Tibial nerve (tissue), 4 donors: ENCODE measurements at places on chromosomes 4 and X. TPM values are rescaled to one million over a fixed set of nuclear protein-coding genes. Genes with fewer than 3 reads are reported as not detected.

GRCh38 chr4:101010987-101011386, 336.3 kb downstream of the PPP3CA start:
- no peak for DNase-seq

- DNase-seq: no peak
Measured at GRCh38 chr4:2962614-2963174, 512 bp downstream of the NOP14 start.

CCSER1 gene
- total RNA-seq: 4.0 TPM

DNA sequence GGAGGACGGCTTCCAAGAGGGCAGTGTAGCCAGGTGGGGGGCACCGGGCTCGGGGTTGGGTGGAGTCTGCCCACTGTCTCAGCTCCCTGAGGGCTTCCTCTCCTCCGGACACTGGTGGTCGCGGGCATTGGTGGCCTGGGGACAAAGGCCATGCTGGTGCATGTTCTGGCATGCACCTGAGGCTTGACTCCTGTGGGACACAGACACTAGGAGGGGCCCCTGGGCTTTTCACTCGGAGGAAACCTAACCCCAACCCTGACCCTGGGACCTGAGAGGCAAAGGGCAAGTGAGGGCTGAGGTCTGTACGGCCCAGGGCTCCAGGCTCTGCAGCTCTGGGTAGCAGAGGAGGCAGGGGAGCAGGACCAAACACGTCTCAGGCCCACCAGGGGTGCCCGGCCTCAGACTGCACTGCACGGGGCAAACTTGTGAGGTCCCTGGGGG, 22.3 kb upstream of the FGFR3 start:
- no peak for DNase-seq

GDI1 gene
- 161 TPM for total RNA-seq

DNA sequence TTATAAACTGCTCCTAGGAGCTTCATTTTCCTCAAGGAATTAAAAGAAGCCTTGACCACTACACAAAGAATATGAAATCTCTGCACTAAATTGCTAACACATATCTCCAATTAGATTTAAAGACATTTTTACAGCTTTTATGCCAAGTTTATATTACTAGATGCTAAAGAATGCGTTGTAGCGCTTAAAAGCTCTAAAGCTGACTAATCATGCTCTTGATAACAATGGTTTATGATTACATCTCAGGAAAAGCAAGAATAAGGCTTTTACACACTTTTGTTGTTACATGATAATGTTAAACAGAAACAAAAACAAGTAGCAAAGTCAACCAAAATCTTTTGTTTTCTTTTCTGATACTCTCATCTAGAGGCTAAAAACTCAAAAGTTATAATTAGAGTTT, 44.7 kb downstream of the SLC10A7 start:
- DNase-seq: no peak
